ENCODE measurements at places on chromosomes 1 and 21. TPM values are rescaled to one million over a fixed set of nuclear protein-coding genes. Genes with fewer than 3 reads are reported as not detected.

Gene FCRLB
- total RNA-seq: 0.90 TPM

Gene TMEM240
- total RNA-seq: 1.1 TPM

- H3K4me3 ChIP-seq: no peak overlapping the region
- peaks cover 16% of the 10 kb centered on the region for H3K36me3 ChIP-seq
- no peaks in the 10 kb centered on the region for H3K27me3 ChIP-seq
- no peak overlapping the region for H3K27ac ChIP-seq
- DNase-seq: no peak
Measured at GRCh38 chr1:63643926-63644325, 50.7 kb downstream of the PGM1 start.

- H3K4me3 ChIP-seq: no peak overlapping the region
- H3K36me3 ChIP-seq: no peaks in the 10 kb centered on the region
- H3K27me3 ChIP-seq: peaks cover 99% of the 10 kb centered on the region
- H3K27ac ChIP-seq: no peak overlapping the region
- DNase-seq: no peak
- peaks cover 6% of the 10 kb centered on the region for H3K4me1 ChIP-seq
Measured at GRCh38 chr1:47229031-47229885, 2.8 kb downstream of the TAL1 start.

DNA sequence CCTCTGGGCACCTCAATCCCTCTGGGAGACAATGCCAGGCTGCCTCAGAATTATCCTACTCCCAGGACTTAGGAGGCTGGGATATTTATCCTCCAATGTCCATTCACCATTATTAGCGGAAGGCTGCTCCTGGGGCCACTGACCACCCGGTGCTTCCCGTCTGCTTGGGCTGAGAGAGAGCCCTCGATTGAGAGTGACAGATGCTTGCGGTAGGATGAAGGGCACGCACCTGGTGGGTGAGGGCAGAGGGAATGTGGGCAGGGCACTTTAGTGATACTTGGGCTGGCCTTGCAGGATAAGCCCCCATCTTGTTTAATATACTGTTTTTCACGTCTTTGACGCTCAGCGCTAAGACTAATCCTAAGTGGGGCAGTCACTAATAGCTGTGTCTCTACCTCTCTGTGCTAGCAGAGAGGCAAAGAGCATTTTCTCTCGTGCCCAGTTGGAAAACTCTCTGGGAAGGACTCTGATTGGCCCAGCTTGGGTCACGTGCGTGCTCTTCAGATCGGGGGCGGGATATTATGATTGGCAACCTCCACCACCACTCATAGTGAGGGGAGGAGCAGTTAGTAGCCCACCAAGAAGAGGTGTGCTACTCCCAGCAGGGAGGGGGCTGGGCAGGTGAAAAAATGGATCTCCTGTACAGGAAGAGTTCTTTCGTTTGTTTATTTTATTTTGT, 10.6 kb upstream of the PARS2 start:
- DNase-seq: peak; percentile 25
- H3K4me1 ChIP-seq: no peaks in the 10 kb centered on the region
- H3K4me3 ChIP-seq: no peak overlapping the region
- H3K27me3 ChIP-seq: peaks cover 36% of the 10 kb centered on the region
- H3K36me3 ChIP-seq: no peaks in the 10 kb centered on the region
- no peak overlapping the region for H3K27ac ChIP-seq

DNA sequence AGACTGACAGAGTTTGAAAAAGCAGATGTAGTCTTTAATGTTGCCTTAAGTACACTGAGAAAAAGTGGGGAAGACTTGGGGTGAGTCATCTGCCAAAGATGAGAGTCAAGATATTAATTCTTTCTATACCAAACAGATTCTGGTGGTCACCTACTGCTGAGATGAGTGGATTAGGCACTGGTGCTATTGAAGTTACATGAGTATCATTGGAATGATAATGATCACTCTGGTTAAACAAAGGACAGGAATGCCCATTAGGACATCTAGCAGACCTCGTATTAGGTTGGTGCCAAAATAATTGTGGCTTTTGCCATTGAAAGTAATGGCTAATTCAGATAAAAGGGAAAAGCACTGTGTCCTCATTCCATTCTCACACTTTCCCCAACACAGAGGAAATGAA, 1588.9 kb downstream of the KCNT2 start:
- no peak overlapping the region for H3K27ac ChIP-seq
- no peaks in the 10 kb centered on the region for H3K36me3 ChIP-seq
- no peak overlapping the region for H3K4me3 ChIP-seq
- DNase-seq: peak; percentile 7
- H3K27me3 ChIP-seq: no peaks in the 10 kb centered on the region

DNA sequence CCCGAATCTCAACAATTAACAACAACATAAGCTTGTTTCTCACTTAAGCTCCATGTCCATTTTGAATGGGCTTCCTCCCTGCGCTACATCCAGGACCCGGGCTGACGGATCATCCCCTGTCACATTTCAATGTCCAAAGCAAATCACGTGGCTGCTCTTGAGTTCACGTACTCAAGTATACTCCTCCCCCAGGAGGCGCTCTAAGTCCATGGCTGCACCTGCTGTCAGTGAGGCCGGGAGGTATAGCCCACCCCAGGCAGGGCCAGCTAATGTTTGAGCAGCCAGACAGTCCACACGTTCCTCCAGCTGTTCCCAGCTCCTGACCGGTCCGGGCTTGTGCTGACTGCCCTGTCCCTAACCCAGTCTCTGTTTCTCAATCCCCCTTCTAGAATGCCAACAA, 220.8 kb downstream of the SLC35F3 start:
- no peaks in the 10 kb centered on the region for H3K36me3 ChIP-seq
- DNase-seq: peak; percentile 44
- no peaks in the 10 kb centered on the region for H3K4me1 ChIP-seq
- no peak overlapping the region for H3K4me3 ChIP-seq

Data from IMR-90 (cell line).